Left ventricle myocardium superior (tissue), 1 donor: ENCODE measurements at places on chromosomes 13 and 19. TPM values are rescaled to one million over a fixed set of nuclear protein-coding genes. Genes with fewer than 3 reads are reported as not detected.

The SHANK1 gene
- 0.32 TPM for total RNA-seq

The PGLYRP1 gene
- total RNA-seq, result 0.50 TPM

The PRODH2 gene
- total RNA-seq, result not detected

The C5AR2 gene
- 0.42 TPM for total RNA-seq

The NKPD1 gene
- total RNA-seq, result 0.07 TPM

GRCh38 chr19:2703691-2704216 is 1.3 kb upstream of the GNG7 start:
- no peak for DNase-seq

DNA sequence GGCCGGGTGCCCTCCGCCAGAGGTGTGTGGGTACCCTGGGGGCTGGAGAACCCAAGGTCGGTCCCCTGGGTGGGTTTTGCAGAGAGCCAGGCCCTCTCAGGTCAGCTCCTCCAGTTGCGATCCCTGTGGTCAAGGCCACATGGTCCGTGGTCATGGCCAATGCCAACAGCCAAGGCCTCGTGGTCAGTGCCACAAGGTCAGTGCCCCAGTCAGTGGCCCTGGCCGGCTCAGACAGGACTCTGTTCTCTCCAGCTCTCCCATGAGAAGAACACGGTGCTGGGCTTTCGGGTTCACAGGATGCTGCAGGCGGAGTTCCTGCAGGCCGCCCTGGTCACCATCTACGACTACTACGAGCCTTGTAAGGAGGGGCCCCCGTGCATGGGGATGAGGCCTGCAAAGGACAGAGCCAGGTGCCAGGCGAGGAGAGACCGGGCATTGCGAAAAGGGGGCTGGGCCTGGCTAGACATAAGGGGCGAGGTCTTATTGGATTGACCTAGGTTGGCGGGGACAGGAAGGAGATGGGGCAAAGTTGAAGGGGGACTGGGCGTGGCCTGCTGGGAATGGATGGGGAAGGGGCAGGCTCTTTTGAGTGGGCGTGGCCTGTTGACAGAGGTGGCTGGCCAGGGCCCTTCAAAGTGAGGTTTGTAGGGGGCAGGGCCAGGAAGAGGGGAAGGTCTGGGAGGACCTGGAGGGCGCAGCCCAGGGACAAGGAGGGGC is 15.2 kb upstream of the SHFL start:
- no peak for DNase-seq

GRCh38 chr19:47601180-47601904 is 7.6 kb upstream of the BICRA start:
- DNase-seq, result no peak

DNA sequence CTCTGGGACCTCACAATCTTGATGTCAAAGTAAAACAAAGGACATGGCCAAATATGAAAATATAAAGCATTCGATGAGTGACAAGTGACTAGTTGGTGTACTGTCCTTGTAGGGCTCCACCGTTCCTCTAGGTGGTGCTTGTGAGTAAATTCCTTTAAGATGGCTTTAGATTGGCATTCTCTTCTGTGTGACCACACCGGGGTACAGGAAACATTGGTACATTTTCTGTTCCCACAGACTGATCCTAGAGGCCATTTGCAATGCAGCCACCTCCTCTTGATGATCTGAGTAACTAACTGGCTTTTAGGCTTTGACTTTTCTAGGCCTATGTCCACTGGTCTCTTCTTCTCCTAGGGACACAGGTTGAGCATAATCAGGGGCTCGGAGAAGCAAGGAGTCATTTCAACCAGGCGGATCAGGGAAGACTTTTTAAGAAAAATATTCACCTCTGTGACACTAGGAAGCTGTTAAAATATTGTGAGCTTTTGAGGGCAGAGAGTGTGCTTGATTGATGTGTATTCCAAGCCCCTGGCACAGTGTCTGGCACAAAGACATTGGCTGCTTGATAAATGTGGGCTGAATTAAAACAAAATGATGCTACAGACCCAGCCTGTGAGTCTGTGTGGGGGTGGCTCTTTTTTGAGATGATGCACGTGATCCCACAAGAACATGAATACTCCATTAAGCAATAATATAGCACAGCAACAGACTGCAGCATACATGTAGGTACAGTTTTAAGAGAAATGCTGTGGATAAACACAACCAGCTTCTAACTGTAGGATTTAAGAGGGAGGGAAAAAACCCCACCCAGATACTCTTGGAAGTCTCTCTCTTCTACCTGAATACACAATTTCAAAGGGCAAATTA is 21.0 kb downstream of the EPSTI1 start:
- no peak for DNase-seq

DNA sequence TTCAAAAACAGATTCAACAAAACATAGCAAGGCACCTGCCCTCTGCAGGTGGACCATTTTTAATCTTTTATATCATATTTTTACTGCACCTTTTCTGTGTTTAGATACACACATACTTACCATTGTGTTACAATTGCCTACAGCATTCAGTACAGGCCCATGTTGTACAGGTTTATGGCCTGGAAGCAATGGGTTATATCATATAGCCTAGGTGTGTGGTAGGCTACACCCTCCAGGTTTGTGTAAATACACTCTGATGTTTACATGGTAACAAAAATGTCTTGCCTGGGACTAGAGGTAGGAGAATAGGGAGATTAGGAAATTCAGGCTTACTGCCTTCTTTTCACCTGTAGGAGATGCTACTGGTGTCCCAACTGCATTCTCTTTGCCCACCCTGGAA is 8.2 kb upstream of the UBAC2 start:
- no peak for DNase-seq

GRCh38 chr13:37295071-37295470 is 189.6 kb upstream of the CSNK1A1L start:
- DNase-seq, result peak; percentile 70

DNA sequence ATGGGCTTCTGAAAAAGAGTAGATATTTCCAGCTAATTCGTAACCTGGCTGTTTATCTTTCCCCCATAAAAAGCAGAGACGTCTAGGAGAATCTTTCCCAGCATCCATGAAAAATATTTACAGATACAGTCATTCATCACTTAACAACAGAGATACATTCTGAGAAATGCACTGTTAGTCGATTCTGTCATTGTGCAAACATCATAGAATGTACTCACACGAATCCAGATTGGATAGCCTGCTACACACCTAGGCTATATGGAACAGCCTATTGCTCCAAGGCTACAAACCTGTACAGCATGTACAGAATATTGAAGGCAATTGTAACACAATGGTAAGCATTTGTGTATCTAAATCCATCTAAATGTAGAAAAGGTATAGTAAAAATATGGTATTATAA is 530.2 kb upstream of the NBEA start:
- no peak for DNase-seq

GRCh38 chr13:100458673-100459072 is 129.9 kb downstream of the GGACT start:
- DNase-seq, result no peak

DNA sequence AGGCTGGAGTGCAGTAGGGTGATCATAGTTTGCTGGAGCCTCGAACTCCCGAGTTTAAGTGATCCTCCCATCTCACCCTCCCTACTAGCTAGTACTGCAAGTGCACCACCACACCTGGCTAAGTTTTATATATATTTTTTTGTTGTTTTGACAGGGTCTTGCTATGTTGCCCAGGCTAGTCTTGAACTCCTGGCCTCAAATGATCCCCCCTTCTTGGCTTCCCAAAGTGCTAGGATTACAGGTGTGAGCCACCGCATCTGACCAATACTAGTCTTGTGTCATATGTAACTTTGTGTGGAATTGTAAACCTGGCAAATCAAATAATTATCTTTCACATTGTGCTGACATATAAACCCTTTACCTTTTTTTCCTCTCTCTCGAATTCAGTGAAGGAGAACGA is 10.2 kb downstream of the HNRNPM start:
- no peak for DNase-seq

DNA sequence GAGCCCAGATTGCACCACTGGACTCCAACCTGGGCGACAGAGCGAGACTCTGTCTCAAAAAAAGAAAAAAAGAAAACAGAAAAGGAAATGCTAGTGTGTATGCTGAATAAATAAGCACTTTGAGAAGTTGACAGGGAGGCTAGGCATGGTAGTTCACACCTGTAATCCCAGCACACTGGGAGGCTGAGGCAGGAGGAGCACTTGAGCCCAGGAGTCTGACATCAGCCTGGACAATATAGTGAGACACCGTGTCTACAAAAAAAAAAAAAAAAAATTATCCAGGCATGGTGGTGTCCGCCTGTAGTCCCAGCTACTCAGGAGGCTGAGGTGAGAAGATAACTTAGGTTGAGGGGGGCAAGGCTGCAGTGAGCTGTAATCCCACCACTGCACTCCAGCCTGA is 19.1 kb upstream of the LDLR start:
- no peak for DNase-seq

DNA sequence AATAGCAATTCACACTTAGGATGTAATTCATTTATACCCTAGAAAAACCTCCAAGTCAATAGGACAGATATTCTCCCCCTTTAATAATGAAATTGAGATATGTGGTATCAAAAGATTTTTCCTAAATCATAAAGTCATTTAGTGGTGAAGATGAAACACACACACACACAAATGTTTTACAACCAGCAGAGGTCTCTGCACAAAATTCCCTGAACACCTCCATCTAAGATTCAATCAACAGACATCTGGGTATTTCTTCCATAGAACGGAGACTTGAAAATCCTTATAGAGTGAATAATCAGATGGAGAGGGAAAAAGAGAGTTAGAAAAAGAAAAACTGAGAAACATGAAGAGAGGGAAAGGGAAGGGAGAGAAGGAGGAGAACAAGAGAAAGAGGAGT is 52.8 kb downstream of the MYCBP2 start:
- DNase-seq, result no peak
